Kidney tubule cell (primary cell): ENCODE measurements at places on chromosomes 12 and 14.

- DNase-seq: peak; percentile 60
Observed at GRCh38 chr14:24430682-24431568, 1.2 kb downstream of the KHNYN start.

DNA sequence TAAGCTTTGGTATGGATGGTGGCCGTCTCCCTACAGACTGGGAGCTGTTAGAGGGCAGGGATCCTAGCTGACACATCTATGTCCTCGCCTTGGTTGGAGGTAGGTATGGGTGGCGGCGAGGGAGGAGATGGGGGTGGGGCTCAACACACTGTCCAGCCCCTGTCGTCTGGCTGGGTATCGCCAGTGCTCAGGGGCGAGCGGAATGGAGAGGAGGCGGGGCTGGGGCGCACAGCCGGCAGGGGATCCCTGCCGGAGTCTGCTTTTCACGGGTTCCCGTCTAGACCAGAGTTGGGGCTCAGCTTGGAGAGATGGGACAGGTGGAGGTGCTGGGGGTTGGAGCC lies 16.1 kb downstream of the TAMALIN start:
- DNase-seq: peak; percentile 57

DNA sequence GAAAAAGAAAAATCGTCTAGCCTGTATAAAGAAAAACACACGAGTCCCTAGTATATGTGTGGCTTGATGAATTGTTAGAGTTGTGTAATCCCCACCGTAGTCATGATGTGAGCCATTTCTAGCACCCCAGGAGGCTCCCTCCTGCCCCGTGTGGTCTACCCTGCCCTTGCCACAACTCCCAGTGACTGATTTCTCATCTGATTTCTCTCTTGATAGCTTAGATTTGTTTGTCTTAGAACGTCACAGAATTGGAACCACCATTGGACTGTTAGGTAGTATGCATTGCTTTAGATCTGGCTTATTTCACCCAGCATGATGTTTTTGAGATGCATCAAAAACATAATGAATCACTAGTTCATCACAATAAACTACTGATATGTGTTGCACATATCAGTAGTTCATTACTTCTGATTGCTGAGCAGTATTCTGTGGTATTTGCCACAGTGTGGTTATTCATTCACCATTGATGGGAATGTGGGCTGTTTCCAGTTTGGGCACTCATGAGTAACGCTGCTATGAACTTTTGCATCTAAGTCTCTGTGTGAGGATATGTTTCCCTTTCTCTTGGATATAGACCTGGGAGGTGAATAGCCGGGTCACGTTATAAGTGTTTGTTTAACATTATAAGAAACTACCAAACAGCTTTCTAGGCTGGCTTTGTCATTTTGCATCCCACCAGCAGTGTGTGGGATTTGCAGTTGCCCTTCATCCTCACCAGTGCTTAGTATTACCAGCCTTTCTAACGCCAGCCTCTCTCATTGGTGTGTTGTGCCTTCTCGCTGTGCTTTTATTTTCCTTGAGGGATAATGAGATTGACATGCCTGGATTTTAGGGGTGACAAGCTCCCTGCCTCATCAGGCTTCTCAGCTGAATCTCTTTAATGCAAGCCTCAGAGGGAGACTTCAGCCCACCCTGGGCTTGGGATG lies 31.9 kb upstream of the NCOR2 start:
- DNase-seq: peak; percentile 88

- no peak for DNase-seq
Observed at GRCh38 chr12:53567961-53568808, 58.0 kb downstream of the ATF7 start.

- DNase-seq: peak; percentile 45
Observed at GRCh38 chr14:98692832-98693231, 579.2 kb downstream of the BCL11B start.

- DNase-seq: no peak
Observed at GRCh38 chr12:18837505-18837904, 99.6 kb downstream of the CAPZA3 start.

DNA sequence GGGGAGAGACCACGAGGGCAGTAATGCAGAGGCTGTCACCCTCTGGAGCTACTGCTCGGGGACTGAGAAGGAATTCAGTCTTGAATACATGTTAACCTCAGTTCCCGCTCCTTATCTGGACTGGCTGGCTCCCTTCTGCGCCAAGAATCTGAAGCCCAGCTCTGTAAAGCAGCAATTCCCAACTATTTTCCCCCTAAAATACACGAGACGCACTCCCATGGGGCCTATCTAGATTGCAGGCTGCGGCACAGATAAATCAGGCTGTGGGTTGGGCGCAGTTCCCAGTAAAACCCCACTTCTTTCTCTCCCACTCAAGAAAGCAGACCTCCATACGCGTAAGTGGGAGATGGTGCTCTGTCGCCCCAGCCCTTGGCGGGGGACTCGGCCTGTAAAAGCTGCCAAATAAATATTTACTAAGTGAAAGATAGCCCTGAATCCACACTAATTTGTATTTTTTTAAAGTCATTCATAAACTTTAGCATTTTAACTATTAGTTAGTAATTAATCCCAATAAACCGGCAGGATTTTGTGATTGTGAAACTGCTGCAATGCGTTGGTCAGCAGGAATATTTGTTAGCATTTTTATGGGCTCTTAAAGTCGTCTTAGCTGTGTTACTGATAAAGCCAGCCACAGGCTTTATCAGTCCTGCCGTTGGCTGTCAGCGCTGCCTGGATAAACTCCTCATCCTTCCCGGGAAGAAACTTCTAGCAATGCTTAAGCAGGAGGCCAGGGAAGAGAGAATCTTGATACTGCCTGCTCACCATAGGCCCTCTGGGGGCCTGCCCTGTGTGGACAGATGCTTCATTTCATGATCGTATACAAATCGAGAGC lies 17.8 kb downstream of the FBXL14 start:
- no peak for DNase-seq

DNA sequence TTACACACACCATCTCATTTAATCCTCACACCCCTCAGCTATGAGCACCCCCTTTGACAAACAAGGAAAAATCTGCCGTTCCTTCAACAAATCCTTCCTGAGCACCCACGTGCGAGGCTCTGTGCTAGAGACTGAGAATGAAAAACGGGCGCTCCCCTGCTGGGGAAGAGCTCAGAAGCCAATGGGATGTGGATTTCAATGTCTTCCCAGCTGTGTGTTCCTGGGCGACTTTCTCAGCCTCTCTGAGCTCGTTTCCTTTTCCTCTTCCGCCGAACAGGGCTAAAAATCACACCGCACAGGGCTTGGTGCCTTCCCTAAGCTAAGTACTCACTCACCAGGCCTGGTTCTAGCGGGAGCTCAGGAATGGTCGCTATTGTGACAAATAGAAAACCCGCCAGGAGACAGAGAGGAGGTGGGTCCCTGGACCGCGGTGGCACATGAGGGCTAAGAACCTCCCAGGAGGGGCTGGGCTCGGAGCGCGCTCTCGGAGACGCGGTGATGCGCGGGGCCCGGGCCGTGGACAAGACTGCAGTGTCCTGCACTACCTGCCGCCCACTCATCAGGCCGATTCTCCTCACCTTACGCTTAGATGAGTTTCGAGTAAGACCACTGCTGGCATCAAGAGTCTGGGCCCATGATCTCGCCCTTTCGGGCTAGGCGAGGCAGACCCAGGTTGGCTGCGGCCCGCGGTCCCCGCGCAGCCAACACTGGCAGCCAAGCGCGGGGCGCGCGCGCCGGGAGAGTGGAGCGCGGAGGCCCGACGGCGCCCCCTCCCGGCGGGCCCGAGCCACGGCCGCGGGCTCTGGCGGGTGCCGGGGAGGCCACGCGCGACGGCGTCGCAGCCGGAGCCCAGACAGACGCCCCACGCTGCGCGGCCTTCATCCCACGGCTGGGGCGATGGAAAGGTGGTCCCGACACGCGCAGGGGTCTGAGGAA lies 17.0 kb downstream of the ZDHHC22 start:
- peak; percentile 27 for DNase-seq

GRCh38 chr12:119325813-119326212 lies 8.7 kb upstream of the CCDC60 start:
- DNase-seq: no peak

DNA sequence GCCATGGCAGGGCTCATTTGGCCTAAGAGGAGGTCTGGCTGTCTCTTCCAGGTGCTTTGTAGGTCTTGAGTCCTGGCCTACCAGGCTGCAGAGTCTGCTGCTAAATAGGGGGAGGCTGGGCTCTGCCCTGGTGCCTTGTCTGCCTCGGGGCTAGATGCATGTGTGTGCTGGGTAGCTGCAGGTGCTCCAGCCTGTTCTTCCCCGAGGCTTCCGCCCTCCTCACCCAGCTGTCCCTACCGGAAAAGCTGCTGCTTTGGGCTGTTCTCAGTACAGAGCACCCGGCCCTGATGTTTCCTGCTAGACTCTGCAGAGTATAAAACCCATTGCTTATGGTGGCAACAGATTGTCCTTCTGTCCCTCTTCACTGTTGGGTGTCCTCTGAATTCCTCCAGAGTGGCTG lies 37.7 kb downstream of the RAB35 start:
- no peak for DNase-seq

DNA sequence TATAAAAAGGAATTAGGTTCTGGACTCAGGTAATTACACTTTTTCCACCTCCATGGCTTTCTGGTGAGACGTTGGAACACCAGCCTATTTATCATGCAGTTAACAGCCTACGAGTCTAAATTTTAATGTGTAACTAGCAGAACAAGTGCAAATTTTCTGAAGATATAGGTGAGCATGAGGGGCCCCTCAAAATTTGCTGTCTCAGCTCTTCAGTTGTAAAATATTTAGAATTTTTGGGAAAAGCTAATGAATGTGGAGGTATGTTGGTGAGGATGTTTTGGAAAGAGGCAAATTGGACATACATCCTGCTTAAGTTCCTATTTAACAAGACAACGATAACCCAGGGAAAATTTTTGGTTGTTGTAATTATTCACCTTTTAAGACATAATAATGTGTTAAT lies 25.3 kb upstream of the BCAT1 start:
- no peak for DNase-seq

DNA sequence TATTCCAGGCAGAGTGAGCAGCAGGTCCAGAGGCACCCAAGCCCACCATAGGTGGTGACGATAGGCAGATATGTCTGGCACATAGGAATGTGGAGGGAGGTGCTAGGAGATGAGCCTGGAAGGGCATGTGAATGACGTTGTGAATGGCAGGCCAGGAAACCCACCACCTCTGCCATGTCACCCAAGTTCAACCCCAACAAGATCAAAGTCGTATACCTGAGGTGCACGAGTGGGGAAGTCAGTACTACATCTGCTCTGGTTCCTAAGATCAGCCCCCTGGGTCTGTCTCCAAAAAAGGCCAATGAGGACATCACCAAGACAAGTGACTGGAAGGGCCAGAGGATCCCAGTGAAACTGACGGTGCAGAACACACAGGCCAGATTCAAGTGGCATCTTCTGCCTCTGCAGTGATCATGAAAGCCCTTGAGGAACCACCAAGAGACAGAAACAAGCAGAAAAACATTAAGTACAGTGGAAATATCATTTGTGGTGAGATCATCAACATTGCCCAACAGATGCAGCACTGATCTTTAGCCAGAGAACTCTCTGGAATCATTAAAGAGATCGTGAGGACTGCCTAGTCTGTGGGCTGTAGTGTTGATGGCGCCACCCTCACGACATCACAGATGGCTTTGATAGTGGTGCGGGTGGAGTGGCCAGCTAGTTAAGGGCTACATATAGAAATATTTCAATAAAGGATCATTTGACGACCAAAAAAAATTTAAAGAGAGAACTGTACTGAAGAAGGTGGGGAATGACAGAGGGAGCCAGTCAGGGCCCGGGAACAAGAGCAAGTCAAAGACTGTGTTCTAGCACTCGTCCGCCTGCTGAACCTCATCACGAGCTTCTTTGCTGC lies 99.7 kb downstream of the ZFP36L1 start:
- peak; percentile 43 for DNase-seq

DNA sequence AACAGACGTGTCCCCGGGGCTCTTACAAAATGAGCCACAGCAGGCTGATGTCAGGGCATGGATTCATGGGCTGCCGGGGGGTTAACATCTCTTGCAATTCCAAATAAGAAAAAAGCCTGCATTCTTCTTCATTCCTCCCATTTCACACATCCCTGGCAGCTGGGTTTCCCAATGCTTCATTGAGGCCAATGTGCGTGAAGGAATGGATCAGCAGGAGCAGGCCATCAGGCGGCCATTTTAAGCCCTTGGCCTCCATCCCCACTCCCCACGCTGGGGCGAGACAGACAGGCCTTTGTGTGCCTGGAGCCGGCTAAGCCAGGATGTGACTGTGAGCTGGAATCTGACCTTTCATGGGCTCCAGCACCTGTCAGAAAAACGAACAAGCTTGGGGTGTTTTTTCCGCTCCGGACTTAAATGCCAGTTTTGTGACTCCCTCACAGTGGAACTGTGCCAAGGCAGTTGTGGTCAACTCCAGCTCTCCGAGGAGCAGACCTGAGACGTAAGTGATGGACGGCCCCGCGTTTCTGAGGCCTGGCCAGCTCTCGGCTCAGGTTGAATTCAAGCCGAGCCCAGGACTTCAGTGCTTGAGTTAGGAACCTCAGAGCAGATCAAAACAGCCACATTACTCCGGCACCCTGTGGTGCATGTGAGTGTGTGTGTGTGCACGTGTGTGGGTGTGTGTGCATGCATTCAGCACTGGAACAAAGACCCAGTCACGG lies 133.1 kb downstream of the TMEM30B start:
- peak; percentile 89 for DNase-seq

- DNase-seq: no peak
Observed at GRCh38 chr12:125189015-125189414, 123.8 kb downstream of the AACS start.

GRCh38 chr12:127119600-127120140 lies 1147.3 kb upstream of the TMEM132C start:
- DNase-seq: peak; percentile 54

- DNase-seq: peak; percentile 77
Observed at GRCh38 chr12:92034858-92035401, 110.7 kb downstream of the BTG1 start.

- no peak for DNase-seq
Observed at GRCh38 chr12:38898001-38898684, 7.2 kb downstream of the CPNE8 start.

DNA sequence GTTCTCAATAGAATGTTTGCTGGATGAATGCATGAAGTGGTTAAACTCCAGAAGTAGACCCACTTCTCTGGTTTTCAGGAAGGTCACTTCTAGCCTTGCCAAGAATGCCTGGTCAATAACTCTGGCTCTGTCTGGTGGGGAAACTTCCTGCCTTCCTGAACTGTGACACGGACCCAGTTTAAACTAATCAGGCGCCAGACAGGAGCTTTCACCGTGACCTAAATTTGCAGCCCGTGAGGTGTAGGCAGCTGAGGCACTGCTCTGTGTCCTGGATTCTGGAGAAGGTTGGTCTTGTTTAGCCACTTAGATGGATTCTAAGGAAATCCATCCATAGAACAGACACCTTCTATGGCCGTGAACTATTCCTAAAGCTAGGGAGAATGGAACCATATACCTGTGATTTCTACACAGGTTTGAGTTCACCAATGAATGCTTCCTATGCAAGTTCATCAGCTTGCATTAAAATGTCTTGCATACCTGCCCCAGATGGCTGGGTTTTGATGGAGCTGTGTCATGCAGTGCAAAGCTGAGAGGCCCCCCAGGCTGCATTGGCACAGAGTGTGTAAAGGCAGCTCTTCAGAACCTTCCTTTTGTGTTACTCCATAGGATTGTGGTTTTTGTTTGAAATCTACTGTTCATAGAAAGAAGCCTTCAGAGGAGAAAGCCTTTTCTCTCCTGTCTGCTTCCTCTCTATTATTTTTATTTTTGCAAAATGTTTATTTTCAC lies 4.4 kb downstream of the CHST11 start:
- peak; percentile 23 for DNase-seq
